ENCODE measurements at places on chromosomes 11 and 22.

GRCh38 chr11:130765406-130765805 is 150.9 kb downstream of the SNX19 start:
- DNase-seq = no peak

- DNase-seq = no peak
These were observed 30.4 kb upstream of the CKAP5 start for GRCh38 chr11:46876471-46876870.

DNA sequence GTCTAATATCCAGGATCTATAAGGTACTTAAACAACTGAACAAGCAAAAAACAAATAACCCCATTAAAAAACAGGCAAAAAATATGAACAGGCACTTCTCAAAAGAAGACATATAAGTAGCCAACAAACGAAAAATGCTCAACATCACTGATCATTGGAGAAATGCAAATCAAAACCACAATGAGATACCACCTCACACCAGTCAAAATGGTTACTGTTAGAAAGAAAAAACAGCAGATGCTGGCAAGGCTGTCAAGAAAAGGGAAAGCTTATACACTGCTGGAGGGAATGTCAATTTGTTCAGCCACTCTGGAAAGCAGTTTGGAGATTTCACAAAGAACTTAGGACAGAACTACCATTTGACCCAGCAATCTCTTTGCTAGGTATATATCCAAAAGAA is 30.6 kb upstream of the NOX4 start:
- DNase-seq = no peak

GRCh38 chr11:116702772-116703385 is 69.9 kb downstream of the BUD13 start:
- DNase-seq = no peak

GRCh38 chr11:117946842-117947526 is 17.8 kb upstream of the TMPRSS13 start:
- peak; percentile 75 for DNase-seq

GRCh38 chr11:104524254-104524653 is 360.3 kb upstream of the PDGFD start:
- no peak for DNase-seq

- no peak for DNase-seq
These were observed 49.9 kb downstream of the FAR1 start for GRCh38 chr11:13718394-13718793.

DNA sequence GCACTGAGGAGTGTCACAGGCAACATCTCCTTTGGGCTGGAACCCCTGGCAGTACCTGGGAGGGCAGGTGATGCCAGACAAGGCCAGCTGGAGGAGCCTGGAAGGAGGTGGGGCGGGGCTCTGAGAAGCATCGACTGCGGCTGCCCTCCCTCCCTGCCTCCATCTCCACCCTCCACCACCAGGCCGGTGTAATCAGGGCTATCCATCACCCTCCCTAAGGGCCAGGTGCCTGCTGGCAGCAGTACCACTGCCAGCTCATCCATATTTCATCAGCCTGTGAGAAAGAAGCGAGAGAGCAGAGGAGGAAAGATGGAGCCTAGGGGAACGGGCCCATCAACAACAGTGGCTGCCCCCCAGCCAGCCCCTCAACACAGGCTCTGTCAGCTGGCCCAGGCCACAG is 51.4 kb upstream of the RASD2 start:
- DNase-seq = no peak

DNA sequence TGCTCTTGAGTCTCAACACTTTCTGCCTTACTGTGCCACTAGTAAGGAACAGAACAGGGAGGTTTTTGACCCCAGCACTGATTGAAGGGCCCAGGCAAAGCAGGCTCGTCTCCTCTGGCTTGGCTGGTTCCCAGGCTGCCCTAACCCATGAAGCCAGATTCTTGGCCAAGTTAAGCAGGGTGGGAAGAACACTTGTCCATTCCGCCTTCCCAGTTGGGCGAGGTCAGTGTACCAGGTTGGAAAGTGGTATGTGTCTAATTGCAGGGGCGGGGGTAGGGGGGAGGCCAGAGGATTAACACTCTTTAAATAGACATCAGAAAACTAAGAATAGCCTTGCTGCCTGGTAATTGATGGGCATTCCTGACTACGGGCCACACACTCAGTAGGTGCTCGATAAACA is 14.4 kb downstream of the TIMP3 start:
- no peak for DNase-seq

GRCh38 chr22:39298241-39298987 is 21.0 kb downstream of the RPL3 start:
- DNase-seq = no peak

DNA sequence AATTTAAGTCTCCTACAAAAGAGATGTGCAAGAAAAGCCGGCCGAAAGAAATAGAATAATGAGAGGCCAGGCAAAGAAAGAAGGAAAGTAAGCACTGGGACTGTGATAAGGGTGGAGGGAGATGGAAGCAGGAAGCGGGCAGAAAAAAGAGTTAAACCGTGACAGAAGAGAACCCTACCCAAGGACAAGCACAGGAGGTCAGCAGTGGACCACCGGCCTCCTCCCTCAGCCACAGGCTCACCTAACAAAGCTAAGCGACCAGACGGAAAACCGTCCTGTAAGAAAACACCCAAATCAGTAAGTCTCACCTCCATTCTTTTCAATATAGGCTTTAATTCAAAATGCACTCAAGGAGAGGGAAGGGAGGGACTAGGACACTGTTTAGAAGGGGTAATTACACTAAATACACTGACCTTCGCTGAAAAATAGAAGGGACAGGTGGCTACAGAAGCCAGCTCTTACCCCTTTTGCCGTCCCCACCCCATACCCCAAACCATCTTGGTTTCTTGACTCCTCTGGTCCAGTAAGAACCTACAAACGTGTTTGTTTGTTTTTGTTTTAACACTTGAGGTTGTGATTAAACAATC is 1.9 kb downstream of the FAM181B start:
- DNase-seq = no peak

GRCh38 chr11:62504158-62504973 is 42.2 kb downstream of the AHNAK start:
- no peak for DNase-seq

DNA sequence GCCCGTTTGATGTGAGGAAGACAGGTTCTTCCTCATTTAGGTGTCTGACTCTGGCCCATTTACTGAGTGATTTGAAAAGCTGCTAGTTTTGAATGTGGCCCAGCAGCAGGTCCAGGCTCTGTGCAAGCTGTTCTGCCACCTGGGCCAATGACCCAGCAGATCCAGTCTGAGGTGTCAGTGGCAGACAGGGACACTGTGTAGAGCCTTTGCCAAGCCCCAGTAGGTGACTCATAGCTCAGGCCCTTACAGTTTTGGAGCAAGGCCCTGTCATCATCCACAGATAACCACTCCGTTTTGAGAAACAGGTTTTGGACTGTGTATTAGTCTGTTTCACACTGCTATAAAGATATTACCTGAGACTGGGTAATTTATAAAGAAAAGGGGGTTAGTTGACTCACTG is 23.9 kb downstream of the TSPAN32 start:
- no peak for DNase-seq

Measured in left colon (tissue), 2 donors.